Hematopoietic multipotent progenitor cell treated with erythropoietin and hydrocortisone succinate and interleukin-3 and kit ligand, for 15 days (in vitro differentiated cells): ENCODE measurements at places on chromosomes 1 and 21.

GRCh38 chr1:20168564-20169491, 17.1 kb upstream of the UBXN10 start:
- DNase-seq, result no peak

GRCh38 chr1:165383067-165383466, 26.6 kb upstream of the LMX1A start:
- no peak for DNase-seq

GRCh38 chr1:79711001-79711431, 704.5 kb upstream of the ADGRL4 start:
- DNase-seq, result no peak

- DNase-seq, result no peak
Measured at GRCh38 chr1:164588516-164589341, 29.7 kb downstream of the PBX1 start.

DNA sequence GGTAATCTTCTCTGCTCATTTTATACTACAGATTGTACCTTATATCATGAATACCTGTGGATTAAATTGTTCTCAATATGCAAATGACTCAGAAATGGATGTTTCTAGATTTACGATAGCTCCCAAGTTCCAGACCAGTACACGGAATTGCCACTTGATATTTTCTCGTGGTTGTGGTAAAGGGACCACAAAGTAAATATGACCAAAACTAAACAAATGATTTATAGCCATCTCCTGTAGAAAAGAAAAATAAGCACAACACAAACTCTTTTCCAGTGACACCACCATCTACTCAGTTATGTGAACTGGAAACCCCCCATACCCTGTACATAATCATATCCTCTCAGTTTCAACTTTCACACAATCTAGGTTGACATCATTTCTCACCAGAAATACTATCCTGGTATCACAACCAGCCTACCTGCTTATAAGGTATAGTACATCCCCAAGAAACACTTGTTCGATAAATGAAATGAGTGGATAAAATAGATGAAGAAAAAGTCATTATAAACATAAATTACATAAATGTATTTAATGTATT, 172.3 kb downstream of the ADGRL4 start:
- no peak for DNase-seq

DNA sequence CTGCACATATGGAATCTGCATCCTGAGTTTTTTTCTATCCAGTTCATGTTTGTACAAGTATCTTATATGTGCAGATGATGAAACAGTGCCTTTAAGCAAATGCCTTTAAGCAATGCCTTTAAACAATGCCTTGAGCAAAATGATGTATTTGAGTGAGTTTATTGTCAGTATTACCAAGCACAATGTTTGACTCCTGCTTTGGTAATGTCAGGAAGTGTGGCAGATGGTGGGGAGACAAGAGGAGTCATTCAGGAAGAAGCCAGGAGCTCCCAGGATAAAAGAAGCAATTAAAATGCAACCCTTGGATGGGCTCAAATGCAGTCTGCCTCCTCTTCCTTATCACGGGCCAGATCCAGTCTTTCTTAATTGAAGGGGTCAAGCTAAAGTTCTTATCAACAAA, 108.7 kb upstream of the KCNJ15 start:
- no peak for DNase-seq

- no peak for DNase-seq
Measured at GRCh38 chr1:1960480-1961196, 41.6 kb upstream of the TMEM52 start.

- no peak for DNase-seq
Measured at GRCh38 chr1:94239796-94240195, 2.4 kb upstream of the ARHGAP29 start.

- DNase-seq, result no peak
Measured at GRCh38 chr1:39178541-39179431, 25.7 kb upstream of the MACF1 start.

- no peak for DNase-seq
Measured at GRCh38 chr1:49626472-49626871, 397.3 kb downstream of the AGBL4 start.

GRCh38 chr1:99561952-99562351, 84.0 kb upstream of the PALMD start:
- no peak for DNase-seq

- DNase-seq, result no peak
Measured at GRCh38 chr1:22370190-22370498, 81.5 kb upstream of the ZBTB40 start.

GRCh38 chr1:209651138-209651587, 1.1 kb downstream of the LAMB3 start:
- DNase-seq, result peak; percentile 85

DNA sequence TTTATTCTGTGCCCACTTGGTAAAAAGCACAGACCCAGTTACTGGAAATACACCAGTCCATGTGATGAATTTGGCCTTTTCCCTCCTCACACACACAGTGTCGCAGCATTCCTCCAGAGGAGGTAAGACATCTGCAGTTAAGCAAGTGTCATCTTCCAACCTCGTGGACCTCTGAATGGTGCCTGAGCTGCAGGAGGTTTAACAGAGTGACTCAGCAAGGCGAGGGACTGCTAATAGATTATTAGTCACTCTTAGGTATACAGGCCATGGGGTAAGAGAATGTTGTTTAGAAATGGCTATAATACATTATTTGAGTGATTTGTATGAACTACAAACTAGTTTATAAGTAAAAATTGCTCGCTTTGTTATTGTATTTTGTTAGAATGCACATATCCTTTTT, 8.6 kb upstream of the LRRC8B start:
- no peak for DNase-seq

- no peak for DNase-seq
Measured at GRCh38 chr1:244369256-244370057, 82.3 kb downstream of the ADSS2 start.

- no peak for DNase-seq
Measured at GRCh38 chr1:160610569-160611242, 31.4 kb upstream of the CD84 start.

- no peak for DNase-seq
Measured at GRCh38 chr1:207937204-207937603, 26.3 kb upstream of the CD34 start.

GRCh38 chr1:227136210-227136820, 182.0 kb downstream of the CDC42BPA start:
- no peak for DNase-seq

GRCh38 chr21:41451753-41452676, 26.0 kb downstream of the MX1 start:
- DNase-seq, result no peak

- DNase-seq, result no peak
Measured at GRCh38 chr1:53576866-53577760, 117.9 kb downstream of the DMRTB1 start.

GRCh38 chr1:237045278-237046016, 3.5 kb downstream of the RYR2 start:
- no peak for DNase-seq

DNA sequence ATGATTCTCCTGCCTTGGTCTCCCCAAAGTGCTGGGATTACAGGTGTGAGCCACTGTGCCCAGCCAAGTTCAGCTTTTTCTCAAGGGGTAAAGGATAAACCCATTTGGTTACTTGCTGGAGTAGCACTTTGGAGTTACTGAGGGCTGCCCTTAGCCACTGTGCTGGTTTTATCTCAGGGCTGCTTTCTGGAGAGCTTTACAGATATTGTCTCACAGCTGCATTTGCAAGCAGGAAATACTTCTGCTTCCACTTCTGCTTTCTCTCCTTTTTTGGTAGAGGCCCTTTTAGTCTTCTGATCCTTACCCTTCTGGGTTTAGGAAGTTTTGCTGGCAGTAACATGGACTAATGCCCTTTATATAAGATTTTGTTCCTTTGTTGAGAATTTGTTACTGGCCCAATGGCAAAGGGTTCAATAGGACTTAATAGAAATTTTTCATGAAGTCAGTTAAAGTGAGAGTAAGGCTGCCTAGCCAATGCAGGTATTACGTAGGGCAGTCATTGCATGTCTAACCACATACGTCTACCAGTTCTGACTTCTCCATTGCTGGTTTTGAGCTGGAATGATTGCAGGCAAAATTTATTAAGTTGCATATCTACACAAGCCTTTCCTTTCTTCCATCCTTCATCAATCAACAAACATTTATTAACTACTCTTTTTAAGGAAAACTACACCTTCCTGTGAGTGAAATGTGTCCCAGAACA, 24.4 kb downstream of the CAP1 start:
- DNase-seq, result no peak

DNA sequence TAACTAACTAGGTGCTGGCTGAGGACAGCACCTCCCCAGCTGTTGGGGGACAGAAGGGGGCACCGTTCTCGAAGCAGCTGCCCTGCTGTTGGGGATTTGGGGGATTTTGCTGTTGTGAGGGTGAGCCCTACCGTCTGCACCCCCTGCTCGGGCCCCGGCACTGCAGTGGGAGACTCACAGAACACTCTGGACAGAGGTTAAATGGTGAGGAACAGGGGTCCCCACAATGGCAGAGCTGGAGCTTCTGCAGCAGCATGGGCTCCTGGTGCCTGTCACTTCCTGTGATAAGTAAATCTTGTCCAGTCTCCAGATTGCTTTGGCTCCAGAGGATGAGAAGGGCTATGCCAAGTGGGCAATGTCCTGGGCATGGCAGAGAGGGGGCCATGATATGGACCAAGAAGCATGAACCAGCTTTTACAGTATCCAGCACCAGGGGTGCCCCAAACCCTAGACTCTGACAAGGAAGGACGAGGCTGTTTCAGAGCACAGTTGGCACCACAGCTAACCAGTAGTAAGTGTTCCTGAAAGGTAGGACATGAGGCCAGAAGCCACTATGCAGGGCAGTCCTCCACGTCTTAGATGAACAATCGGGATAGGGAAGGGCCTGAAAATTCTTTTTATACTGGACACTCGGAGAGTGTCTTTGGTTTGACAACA, 365.1 kb upstream of the VAMP3 start:
- DNase-seq, result no peak

GRCh38 chr1:18351735-18352134, 129.0 kb upstream of the KLHDC7A start:
- DNase-seq, result no peak

DNA sequence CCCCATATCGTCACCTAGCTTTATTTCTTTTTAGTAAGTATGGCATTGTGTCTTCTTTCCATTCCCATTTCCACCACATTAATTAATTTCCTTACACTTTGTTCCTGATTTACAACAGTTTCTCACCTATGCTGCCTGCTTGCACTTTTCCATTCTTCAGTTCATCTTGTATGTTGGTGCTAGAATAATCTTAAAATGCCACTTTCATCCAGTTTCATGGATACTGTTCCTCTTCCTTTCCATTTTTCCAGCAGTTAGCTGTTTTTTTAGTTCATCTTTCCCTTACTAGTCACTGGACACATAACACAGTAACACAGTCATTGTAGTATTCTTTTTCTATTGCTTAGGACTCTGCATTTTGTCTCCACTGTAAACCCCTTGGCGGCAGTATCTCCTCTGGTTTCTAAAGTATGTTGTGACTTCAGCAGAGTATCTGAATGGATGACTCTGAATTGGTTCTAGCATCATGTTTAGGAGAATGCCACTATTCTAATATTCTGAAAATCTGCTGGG, 2.1 kb downstream of the CDC7 start:
- peak; percentile 33 for DNase-seq
